ENCODE measurements at places on chromosomes 3 and 15. TPM values are rescaled to one million over a fixed set of nuclear protein-coding genes. Genes with fewer than 3 reads are reported as not detected.
A peak's percentile ranks its signal among the peaks of the same experiment; 100 is the strongest.

DNA sequence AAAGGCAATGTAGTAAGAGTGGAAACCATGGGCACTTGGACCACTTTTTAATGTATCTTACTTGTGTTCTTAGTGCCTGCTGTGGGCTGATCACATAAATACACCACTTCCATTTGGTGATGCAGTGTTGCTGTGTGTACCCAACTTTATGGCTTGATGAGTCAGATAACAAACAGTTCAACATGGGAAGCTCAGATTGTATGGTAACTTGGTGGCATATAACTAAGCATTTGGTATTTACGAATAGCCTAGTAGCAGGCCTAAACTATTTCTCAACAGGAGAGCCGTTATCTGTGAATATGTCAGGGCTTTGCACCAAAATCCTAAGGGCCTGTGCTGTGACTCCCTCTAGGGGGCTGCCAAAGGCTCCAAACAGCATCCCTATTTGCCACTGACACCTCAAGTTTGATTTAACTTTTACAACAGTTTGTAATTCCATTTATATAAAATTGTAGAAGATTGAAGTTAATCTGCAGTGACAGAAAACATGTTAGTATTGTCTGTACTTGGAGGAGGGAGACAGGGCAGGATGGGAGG is 640.4 kb upstream of the CADM2 start:
- no peaks in the 10 kb centered on the region for H3K27me3 ChIP-seq
- no peaks in the 10 kb centered on the region for H3K4me1 ChIP-seq
- H3K4me3 ChIP-seq = no peak overlapping the region

Gene C3orf80
- not detected for total RNA-seq

Gene CA12
- total RNA-seq = 3.7 TPM

- no peaks in the 10 kb centered on the region for H3K27me3 ChIP-seq
- peaks cover 3% of the 10 kb centered on the region for H3K4me1 ChIP-seq
- peak overlapping the region; percentile 41 for H3K27ac ChIP-seq
- H3K4me3 ChIP-seq = peak overlapping the region; percentile 66
Observed at GRCh38 chr3:51500632-51501131, 867 bp upstream of the DCAF1 start.

DNA sequence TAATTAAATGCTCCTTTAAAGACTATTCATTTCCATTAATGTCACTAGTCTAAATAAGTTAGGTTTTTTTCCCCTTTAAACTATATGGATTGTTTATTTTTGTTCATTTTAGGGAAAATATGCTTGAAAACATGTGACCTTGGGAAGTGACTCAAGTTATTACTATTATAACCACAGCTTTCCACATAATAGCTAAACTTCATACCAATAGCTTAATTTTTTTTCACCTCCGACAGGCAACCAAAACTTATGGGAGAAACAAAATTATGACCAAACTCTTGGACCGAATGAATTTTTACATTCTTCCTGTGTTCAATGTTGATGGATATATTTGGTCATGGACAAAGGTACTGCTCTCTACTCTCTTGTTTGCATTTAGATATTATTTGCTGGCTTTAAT is 16.2 kb downstream of the CPA3 start:
- no peaks in the 10 kb centered on the region for H3K27me3 ChIP-seq
- H3K27ac ChIP-seq = no peak overlapping the region
- H3K36me3 ChIP-seq = no peaks in the 10 kb centered on the region
- no peak overlapping the region for H3K4me3 ChIP-seq
- DNase-seq = no peak

DNA sequence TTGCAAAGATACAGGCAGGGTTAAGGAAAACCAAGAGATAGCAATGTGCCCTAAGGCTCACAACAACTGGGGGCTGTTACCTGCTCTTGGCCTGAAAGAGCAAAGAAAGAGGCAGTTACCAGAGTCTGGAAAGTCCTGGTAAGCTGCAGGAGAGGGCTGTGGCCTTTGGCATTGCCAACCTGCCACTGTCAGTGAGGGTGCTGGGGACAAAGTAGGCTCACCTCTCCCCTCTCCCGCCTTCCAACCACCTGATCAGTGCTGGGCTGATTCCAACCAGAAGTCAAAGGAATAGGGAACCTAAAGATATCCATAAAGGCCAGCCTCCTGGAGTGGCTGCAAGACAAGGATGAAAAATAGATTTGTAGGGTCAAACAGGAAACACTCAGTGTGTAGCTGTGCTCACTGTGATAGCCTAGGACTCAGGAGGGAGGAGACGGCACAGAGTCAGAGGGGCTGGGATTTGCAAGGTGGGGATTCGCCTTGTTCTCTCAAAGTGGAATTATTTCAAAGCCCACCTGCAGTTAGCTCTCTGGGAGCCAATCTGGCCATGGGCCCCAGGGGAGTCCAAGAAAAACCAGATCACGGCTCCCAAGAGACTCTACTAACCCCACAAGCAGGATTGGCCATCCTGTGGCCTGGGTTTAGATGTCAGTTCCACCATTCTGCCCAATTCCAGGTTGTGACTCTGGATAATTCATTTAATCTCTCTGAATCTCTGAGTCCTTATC is 204.0 kb upstream of the BCL6 start:
- H3K4me1 ChIP-seq = no peaks in the 10 kb centered on the region
- no peak overlapping the region for H3K27ac ChIP-seq
- no peak for DNase-seq
- H3K36me3 ChIP-seq = no peaks in the 10 kb centered on the region
- no peak overlapping the region for H3K4me3 ChIP-seq

- H3K27ac ChIP-seq = no peak overlapping the region
- H3K4me3 ChIP-seq = no peak overlapping the region
- no peaks in the 10 kb centered on the region for H3K27me3 ChIP-seq
- H3K36me3 ChIP-seq = no peaks in the 10 kb centered on the region
Observed at GRCh38 chr3:123768480-123769355, 115.4 kb downstream of the MYLK start.

GRCh38 chr15:93823971-93824913 is 407.1 kb upstream of the MCTP2 start:
- DNase-seq = no peak
- no peaks in the 10 kb centered on the region for H3K27me3 ChIP-seq
- H3K4me3 ChIP-seq = no peak overlapping the region
- no peaks in the 10 kb centered on the region for H3K4me1 ChIP-seq
- H3K27ac ChIP-seq = no peak overlapping the region

All from SJSA1 (cell line).